ENCODE measurements at places on chromosomes 3 and 15.
A peak's percentile ranks its signal among the peaks of the same experiment; 100 is the strongest.

- peak; percentile 34 for DNase-seq
These were observed 46.2 kb downstream of the TPRA1 start for GRCh38 chr3:127544192-127544802.

DNA sequence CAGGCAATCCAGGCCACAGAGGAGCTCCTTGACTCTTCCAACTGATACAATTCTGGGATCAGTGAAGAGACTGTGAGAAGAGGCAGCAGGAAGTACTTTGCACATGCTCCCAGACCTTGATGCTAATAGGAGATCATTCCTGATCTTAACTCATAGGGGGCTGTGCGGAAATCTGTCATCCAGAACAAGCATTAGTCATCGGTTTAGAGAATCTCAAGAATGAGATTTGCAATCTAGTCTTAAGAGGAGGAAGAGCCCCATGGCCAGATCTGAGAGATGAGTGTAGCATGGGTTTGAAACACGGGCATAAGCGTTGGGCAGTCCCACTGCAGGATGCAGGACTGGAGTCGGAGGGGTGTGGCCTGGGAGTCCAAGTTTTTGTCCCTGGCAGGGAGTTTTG, 1081.1 kb downstream of the NAALADL2 start:
- no peak for DNase-seq

GRCh38 chr15:38072348-38073177, 138.1 kb downstream of the TMCO5A start:
- DNase-seq: no peak

- no peak for DNase-seq
These were observed 32.3 kb upstream of the ARNT2 start for GRCh38 chr15:80371924-80372323.

DNA sequence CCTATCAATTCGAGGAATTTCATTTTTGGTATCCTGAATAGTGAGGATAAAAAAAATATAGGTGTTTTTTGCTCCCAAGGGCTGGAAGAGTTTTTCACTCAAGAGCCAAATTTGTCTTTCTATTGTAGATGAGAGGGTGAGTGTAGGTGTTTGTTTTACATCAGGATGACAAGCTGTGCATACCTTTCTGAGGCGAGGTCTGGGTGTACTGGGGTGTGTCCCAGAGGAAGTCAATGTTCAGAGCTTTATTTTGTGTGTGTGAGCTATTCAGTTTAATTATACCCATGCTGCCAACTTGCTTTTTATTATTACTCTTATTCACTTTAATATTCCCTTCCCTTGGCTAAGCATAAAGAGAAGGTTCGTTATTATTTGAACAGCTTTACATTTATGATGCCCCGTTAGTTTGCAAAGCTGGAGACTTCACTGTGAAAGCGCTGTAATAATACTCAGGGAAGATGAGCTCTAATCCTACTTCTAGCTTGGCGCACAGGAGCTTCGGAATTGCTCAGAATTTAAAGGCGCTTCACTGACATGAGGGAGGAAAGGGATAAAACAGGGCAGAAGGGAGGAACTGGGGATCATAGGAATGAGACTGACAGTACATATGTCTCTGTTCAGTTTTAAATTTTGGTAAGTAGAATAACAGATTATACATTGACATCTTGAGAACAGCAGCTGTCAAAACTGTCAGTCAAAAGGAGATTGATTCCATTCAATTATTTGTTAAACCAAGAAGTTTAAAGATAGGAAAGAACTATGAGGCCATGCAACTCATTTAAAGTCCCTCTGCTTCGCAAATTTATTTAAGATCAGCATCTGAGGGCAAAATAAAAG, 117.7 kb upstream of the TP63 start:
- DNase-seq: no peak

- DNase-seq: no peak
These were observed 276.2 kb upstream of the RARB start for GRCh38 chr3:25151903-25152295.

DNA sequence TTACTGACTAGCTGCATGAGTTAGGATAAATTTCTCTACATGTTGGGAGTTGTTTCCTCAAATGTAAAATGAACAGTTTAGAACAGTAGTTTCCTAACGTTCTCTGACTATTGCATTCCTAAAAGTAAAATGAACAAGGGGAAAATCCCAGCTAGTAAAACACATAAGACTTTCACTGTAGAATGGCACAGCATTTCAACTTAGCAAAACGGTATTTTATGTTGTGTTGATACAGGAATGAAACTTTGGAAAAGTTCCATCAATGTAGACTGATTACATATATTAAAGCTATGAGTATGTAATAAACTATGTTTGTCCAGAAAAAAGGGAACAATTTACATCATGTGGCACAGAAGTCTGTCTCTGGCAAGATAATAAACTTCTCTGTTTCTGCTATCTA, 297.4 kb upstream of the EPHA3 start:
- DNase-seq: no peak

- no peak for DNase-seq
These were observed 29.0 kb downstream of the CMSS1 start for GRCh38 chr3:99846477-99847160.

GRCh38 chr3:159892171-159892795, 96.4 kb upstream of the IL12A start:
- no peak for DNase-seq

- DNase-seq: no peak
These were observed 8.9 kb downstream of the DNAJC19 start for GRCh38 chr3:180980611-180981010.
